ENCODE measurements at places on chromosomes 6 and 20.

GRCh38 chr6:128064540-128064895 is 163.7 kb upstream of the THEMIS start:
- DNase-seq, result no peak

- DNase-seq, result no peak
Measured at GRCh38 chr6:146905181-146905704, 299.0 kb upstream of the STXBP5 start.

DNA sequence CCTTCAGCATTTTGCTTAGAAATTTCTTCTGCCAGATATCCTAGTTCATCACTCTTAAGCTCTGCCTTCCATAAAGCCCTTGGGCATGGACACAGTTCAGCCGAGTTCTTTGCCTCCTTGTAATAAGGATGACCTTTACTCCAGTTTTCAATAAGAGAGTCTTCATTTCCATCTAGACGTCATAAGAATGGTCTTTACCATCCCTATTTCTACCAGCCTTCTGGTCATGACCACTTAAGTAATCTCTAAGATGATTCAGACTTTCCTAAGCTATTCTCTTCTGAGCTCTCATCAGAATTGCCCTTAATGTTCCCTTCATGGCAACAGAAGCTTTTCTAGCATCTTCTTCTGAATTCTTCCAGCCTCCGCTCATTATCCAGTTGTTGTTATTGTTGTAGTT is 126.1 kb downstream of the TFAP2C start:
- DNase-seq, result no peak

DNA sequence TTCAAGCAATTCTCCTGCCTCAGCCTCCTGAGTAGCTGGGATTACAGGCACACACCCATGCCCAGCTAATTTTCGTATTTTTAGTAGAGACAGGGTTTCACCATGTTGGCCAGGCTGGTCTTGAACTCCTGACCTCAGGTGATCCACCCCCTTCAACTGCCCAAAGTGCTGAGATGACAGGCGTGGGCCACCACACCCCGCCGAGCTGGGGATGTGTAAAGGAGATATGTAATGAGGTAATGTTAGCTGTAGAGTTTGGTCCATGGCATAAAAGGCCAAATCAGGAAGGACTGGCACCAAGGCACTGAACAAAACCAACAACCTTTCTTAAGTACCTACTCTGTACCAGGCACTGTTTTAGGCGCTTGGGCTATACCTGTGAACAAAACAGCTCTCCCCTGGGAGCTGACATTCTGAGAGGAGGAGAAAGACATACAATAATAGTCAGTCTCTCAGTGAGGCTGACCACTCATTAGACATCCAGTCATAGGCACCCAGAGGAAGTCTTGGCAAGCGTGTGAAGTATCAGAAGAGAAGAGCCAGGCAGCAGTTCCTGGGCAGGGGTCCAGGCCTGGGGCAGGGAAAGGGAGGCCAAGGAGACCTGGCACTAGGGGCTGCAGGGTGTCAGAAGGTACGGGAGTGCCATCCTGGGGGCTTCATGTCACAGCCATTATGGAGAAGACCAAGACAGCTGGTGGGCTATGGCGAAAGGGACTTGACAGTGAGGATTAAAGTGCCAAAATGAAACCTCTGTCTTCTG is 164.8 kb upstream of the DTNBP1 start:
- DNase-seq, result no peak

DNA sequence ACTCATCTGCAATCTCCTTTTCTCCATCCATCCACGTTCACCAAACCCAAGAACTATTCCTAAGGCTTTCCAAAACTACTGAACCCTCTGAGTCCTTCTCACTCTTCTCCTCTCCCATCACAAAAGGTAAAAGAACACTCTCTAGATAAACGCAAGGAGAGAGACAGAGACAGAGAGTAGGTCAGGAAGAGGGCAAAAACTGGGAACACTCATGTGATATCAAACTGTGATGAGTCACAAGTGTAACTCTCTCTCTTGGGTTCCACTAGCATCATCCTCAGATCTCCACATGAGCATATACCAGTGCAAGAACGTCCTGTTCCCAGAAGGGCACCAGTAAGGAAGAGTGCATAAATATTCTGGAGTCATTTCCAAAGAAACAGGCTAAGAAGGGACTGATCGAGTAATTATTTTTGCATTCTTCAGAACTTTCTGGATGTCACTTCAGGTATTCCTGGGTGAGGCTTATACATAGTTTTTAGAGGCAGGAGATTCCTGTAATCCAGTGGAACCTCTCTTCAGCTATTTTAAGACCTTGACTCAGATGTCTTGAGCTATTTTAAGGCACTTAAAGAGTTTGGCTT is 47.3 kb upstream of the STXBP5 start:
- no peak for DNase-seq

GRCh38 chr6:13395272-13396237 is 67.2 kb upstream of the TBC1D7 start:
- DNase-seq, result no peak

All from activated T-helper 1 cell treated with Interleukin-2 at 50 U/mL for 16 hours (primary cell).